ENCODE measurements at places on chromosomes 7 and 10.

- no peak for DNase-seq
These were observed 1.3 kb upstream of the ERCC6 start for GRCh38 chr10:49540056-49540797.

DNA sequence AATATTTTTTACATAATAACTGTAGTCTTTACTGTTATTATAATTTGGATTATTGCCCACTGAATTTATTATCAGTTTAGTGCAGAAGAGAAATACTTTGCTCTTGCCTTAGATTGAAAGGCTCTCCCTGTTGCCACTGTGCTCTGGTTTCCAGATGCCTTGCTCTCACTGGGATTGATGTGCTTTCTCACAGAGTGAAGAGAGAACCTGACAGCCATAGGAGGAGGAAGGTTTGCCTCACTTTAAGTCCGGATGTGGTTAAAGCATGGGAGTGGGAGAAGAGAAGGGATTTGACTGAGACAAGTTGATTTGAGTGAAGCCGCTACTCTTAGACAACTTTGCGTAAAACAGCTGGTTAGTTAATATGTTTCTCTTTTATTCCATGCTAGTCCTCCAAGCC lies 68.2 kb upstream of the RPA3 start:
- DNase-seq: peak; percentile 68

- no peak for DNase-seq
These were observed 127.2 kb upstream of the SP4 start for GRCh38 chr7:21300692-21301091.

DNA sequence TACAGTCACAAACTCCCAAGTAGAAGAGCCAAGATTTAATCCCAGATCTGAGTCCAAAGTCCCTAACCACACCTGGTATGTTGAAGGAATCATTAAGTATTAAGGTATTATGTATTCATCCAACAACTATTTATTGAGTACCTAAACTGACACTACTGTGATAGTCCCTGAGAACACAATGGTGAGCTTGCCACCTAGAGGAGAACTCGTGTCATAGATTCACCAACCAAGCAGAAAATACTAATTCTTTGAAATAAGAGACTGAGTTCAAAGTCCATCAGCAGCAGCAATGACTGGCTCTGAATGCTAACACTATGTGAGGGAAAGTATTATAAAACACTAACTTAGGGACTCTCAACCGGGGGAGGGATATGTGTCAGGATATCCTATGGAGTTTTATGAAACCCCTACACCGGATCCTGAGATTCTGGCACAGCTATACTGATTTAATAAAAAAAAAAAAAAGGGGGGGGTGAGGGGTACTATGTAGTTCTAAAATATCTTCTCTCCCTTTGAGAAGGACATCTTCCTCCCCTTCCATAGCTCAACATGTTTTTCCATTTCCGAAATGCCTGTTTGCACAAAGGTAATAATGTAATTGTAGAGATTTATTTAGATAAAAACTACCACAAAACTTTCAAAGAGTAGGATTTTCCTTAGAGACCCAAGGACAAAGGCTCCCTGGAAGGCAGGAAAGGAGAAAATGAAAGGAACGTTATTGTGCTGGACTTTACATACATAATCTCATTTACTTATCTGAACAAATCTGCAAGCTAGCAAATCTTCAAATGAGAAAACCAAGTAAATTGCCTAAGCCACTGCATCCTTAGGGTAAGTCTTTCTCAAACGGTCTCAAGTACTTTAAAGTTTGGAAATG lies 1.6 kb downstream of the NCOA4 start:
- peak; percentile 78 for DNase-seq

Measured in fibroblast of villous mesenchyme (primary cell).